ENCODE measurements at places on chromosomes 3 and 15.

DNA sequence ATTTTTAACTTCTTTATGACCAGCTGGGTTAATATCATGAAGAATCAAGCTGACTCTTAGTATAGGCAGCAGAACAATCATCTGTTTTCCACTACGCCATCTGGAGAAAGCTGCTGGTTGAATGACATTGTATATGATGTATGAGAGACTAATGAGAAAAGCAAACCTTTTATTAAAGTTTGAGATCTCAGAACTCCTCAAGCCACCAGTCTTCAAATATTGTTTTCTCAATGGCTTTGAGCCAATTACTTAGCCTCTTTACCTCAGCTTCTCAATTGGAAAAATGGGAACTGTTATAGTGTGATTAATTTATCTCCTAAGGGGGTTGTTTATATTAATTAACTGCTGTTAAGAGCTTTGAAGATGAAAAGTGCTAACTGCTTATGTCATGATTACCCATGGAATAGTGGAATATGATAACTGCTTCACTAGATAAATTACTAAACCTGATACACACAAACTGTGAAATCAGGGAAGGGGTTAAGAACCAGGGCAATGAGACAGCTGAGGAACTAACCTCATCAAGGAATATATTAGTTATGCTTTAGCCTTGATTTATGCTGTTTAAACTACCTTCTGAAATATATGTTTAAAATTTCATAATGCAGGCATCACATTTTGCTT, 330.1 kb downstream of the SOX2 start:
- no peak for DNase-seq

DNA sequence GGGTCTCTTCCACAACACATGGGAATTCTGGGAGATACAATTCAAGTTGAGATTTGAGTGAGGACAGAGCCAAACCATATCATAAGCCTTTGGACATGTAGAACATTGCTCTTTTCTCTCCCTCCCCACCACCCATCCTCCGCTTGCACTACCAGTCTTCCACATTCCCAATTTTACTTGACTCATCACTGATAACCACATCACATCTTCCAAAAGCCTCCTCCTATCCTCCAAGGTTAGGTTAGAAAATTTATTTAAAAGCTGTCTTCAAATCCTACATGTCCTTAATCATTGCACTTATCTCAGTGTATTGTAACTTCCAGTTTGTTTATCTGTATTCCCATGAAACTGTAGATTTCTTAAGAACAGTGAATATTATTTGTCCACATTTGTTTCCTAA, 10.4 kb downstream of the ZBED2 start:
- DNase-seq: no peak

GRCh38 chr3:127224118-127224517, 31.2 kb downstream of the PRR23E start:
- DNase-seq: no peak

- no peak for DNase-seq
Observed at GRCh38 chr15:99717161-99718009, 15.9 kb downstream of the LYSMD4 start.

- DNase-seq: no peak
Observed at GRCh38 chr3:171777596-171777995, 32.7 kb downstream of the PLD1 start.

DNA sequence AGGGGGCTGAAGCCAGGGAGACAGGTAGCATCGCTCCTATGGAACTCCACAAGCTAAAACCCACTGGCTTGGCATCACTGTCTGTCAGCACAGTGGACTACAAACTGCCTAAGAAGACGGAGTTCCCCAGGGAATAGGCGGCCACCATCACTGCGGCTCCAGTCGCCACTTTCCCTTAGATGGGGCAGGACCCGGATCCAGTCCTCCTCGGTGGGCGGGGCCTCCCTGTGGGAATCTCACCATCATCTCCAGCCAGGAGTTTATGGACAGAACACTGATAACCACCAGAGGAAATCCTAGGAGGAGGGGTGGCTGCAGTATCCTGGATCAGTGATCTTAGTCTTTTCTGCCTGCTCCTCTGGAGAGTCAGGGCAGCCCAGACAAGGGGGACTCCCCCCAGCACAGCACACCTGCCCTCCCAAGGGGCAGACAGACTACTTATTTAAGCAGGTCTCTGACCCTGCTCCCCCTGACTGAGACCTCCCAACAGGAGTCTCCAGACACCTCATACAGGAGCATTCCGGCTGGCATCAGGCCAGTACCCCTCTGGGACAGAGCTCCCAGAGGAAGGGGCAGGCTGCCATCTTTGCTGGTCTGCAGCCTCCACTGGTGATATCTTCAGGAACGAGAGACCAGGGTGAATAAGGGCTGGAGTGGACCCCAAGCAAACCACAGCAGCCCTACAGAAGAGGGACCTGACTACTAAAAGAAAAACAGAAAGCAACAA, 435.6 kb upstream of the RASGRP1 start:
- DNase-seq: no peak

GRCh38 chr3:42503251-42503924, 945 bp downstream of the VIPR1 start:
- no peak for DNase-seq

- no peak for DNase-seq
Observed at GRCh38 chr3:135992072-135992471, 26.5 kb downstream of the PPP2R3A start.

GRCh38 chr15:66161108-66161507, 92.4 kb downstream of the MEGF11 start:
- DNase-seq: no peak

GRCh38 chr15:69463182-69463756, 10.7 kb downstream of the RPLP1 start:
- no peak for DNase-seq

DNA sequence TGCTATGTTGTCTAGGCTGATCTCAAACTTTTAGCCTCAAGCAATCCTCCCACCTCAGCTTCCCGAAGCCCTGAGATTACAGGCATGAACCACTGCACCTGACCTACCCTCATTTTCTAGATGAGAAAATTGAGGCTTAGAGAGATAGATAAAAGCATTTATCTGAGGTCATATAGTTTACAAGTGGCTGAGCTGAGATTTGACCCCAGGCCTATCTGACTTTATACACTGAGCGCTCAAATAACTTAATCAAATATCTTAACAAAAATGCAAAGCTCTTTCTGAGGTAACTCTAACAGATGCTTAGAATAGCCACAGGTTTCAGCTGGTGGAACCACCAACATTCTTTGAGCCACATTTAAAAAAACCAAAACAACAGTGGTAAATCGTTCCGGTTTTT, 5.5 kb downstream of the PLS1 start:
- no peak for DNase-seq

DNA sequence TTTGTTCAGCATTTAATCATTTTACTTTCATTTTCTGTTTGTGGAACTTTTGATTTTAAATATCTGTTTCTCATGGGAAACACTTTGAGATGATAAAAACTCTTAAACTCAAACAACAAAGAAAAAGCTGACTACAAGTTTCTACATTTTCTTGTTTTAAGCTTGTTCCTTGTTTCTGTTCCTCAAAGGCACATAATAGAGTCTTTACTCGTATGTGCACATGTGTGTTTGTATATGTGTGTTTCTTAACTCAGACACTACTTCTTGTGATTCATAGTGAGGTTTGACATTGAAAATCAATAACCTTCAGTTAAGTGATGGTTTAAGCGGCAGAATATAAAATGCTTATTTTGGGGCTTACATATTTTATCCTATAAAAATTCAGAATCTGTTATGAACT, 786.7 kb upstream of the EPHA6 start:
- no peak for DNase-seq

DNA sequence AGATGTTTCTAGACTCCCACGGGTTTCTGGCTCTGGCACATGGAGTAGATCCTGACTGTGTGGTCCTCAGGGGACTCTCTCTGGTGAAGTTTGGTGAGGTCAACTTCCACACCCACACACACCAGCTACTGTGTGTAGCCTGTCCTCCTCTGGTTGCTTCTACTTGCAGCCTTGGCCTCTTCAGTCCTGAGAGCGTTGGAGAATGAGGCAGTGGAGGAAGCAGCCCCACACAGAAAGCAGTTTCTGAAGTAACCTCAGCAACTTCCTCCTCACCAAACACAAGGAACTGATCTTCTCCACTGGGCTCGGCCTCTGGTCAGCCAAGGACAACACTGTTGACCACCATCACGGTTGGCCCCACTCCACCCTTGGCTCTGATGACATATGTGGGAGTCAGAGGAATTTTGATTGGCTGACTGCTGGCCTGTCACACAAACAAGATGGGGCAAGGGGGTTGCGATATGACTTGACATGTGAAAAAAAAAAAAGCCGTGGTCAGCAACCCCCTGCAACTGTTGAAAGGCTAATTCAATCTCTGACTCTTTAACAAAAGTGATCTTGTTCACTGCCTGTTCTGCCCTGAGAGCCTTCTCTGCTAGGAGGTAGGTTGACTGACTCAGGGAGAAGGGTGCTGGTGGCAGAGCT, 19.6 kb downstream of the CD86 start:
- no peak for DNase-seq

DNA sequence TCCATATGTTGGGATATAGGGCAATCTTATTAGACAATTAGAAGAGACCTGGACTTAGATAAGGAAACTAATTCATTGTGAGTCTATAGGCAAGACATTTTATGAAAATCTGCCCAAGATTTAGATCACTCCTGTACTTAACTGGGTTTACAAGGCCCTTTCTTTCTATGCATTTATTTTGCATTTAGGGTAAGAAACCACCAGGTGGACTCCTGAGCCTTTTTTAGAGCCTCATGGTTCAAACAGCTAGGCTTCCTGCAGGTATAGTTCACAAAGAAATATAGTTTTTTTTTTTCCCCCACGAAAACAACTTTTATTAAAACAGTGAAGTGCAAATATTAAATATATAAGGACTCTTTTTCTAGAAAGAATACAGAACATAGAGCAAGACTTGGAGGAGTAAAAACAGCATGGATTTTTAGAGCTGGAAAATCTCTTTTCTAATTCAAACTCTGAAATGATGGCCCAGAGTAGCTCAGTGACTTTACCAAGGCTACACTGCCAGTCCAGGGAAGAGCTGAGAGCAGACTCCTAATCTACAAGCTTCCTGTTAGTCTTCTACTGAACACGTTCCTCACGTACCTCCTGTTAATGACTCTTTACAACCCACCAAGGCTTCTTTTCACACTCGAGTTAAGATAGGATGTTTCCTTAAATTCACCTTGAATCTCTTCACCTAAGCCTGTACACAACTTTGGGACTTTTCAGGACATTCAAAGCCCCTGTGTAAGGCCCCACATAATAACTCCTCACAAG, 400.9 kb upstream of the ATP11B start:
- DNase-seq: no peak

DNA sequence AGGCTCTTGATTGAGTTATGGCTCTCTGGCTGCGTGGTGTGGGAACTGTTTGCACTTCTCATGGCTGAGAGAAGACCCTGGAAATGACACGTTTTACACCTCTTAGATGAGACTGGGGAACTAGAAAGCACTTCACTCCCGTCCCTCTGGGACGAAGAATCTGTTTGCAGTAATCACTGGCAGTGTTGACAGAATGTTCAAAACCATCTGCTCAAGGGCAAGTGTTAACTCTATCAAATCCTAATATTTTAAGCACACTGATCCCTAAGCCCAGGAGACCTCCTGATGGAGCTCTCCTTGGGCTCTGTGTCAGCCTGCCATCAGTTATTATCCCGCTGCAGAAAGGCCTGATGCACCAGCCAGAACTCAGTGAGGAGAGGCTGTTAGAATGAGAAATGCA, 323.8 kb upstream of the DNAJC19 start:
- DNase-seq: no peak

DNA sequence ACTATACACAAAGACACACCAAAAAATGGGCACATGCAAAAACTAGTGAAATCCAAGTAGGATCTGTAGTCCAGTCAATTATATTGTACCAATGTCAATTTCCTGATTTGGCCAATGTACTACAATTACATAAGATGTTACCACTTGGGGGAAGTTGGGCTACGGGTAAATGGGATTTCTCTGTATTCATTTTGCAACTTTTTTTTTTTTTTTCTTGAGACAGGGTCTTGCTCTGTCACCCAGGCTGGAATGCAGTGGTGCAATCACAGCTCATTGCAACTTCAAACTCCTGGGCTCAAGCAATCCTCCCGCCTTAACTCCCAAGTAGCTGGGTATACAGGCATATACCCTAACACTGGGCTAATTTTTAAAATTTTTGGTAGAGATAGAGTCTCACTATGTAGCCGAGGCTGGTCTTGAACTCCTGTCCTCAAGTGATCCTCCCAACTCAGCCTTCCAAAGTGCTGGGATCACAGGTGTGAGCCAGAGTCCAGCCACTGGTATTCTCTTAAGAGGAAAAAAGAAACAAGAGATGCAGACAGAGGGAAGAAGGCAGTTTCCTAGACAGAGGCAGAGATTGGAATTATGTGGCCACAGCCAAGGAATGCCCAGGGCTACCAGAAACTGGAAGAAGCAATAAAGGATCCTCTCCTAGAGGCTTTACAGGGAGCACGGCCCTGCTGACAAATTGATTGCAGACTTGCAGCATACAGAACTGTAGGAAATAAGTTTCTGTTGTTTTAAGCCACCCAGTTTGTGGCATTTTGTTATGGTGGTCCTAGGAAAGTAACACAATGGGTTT, 33.3 kb downstream of the TFDP2 start:
- no peak for DNase-seq

- DNase-seq: no peak
Observed at GRCh38 chr15:65028338-65028737, 1.1 kb downstream of the MTFMT start.

- no peak for DNase-seq
Observed at GRCh38 chr15:66573719-66574595, 8.2 kb upstream of the LCTL start.

DNA sequence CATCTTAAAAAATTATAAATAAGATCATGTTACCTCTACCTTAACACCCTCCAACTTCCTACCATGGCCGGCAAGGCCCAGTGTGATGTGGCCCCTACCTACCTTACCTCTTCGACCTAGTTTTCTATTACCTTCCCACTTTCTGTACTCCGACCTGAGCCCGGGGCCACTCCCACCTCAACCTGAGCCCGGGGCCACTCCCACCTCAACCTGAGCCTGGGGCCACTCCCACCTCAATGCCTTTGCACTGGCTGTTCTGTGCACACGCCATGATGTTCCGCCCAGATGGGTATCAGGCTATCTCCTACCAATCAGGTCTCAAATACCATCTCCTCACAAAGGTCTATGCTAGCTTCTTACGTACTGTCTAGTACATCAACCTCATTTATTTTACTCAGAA, 66.8 kb upstream of the XXYLT1 start:
- no peak for DNase-seq

GRCh38 chr15:23773093-23773492, 86.0 kb upstream of the NDN start:
- no peak for DNase-seq

Measured in renal cortex interstitium (tissue), 15 donors.